ENCODE measurements at places on chromosomes 5 and 9.

GRCh38 chr9:95561913-95562312 lies 45.1 kb upstream of the PTCH1 start:
- no peak for DNase-seq

DNA sequence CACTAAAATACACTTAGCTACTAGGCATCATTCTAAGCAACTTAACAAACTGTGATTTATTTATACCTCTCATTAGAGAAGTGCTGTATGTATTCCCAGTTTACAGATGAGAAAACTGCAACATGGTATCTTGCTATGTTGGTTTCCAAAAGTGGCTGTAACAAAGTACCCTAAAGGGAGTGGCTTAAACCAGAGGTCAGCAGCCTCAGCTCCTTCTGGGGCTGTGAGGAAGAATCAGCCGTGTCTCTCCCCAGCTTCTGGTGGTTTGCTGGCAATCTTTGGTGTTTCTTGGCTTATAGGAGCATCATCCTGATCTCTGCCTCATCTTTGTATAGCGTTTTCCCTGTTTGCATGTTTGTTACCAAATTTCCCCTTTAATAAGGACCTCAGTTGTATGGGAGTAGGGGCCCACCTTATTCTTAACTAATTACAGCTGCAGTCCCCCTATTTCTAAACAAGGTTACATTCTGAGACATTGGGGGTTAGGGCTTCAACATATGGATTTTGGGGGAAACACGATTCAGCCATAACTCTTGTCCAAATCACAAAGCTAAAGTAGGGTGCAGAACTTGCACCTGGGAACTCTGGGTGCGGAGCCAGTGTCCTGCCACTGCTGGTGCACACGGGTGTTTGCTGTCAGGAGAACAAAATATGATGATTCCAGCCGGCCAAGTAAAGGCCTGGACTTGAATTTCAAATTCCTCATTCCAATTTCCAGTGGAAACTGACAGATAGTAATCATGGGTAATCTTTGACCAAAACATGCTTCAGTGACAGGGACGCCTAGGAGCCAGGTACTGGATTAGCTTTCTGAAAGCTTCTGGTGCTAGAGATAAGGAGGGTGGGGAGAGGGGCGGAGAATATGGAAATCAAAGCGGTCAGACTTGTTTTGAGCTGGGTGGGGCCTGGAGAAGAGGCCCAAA lies 43.3 kb downstream of the RAI14 start:
- no peak for DNase-seq

- DNase-seq, result peak; percentile 37
These were observed 48.5 kb upstream of the RLN1 start for GRCh38 chr9:5388026-5388819.

GRCh38 chr5:169641253-169641652 lies 4.2 kb downstream of the DOCK2 start:
- DNase-seq, result peak; percentile 23

GRCh38 chr9:130869250-130869649 lies 27.4 kb downstream of the QRFP start:
- peak; percentile 63 for DNase-seq

DNA sequence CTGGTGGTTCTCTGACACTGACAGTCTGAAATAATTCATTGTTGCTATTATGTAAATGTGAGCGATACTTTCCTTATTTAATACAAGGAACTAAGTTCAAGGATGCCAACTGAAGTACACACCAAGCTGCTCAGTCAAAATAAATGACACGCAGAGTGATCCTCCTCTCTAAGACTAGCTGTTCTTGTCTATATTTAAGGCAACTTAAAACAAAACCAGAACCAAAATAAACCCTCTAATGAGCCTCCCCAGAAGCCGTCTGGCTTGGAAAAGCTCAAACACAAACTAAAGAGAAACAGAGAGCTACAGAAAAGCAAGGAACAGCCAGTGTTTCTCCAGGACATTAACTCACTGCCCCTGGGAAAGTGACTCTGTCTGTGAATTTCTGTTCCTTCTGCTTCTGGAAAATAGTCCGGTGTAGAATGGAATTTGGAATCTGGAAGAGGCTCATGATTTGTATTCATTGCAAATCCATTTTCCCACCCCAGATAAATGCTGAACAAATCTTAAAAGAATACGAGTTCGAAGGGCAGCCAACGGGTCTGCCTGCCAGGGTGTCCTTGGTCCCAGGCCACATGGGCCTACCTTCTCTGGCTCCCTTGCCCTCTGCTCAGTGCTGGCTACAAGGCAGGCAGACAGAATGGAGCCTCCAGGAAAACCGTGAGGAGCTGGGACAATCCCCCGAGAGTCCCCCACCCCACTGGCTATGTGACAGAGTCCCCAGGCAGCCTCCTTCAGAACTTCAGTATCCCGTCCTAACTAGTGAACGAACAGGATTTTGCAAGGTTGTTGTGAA lies 14.8 kb downstream of the GGTA1 start:
- no peak for DNase-seq

GRCh38 chr5:10611290-10611689 lies 47.4 kb downstream of the ANKRD33B start:
- no peak for DNase-seq

DNA sequence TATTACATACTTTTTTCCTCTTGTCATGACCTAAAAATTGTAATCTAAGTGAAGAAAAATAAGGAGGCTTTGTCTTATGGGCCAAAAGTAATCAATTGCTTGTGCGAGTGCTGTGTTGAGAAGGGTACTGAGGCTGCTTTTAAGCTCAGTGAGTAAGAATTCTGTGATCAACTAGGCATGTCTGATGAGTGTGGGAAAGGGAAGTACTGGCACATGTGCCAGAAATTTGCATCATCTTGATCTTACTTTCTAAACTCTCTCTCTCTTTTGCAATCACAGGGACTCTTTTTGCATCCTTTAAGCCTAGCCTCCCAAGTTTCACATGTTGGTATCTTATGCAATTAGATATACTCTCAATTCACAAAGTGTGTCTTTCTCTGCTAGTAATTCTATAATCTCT lies 329.9 kb downstream of the KIF4B start:
- DNase-seq, result no peak

Measured in fibroblast of mammary gland (primary cell).